ENCODE measurements at places on chromosomes 1 and 21.

GRCh38 chr21:43979654-43980053 lies 32.5 kb upstream of the TRAPPC10 start:
- DNase-seq = no peak

- no peak for DNase-seq
Observed at GRCh38 chr1:167099851-167100250, 6.0 kb downstream of the STYXL2 start.

DNA sequence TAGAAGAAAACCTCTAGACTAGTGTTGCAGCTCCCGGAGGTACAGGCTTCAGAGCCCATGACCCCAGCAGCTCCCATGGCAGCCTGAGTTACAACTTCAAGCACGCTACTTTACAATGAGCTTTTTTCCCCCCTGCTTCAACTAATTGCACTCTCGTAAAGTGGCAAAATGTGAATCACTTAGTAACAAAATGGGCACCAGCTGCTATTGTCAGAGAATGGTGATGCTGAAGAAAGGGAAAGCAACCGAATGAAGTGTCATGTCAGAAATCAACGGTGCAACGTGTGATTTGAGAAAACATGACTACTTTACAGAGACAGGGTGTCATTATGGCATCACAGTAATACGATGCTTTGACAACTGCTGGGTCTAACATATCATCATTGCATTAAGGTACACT lies 40.5 kb downstream of the ESRRG start:
- DNase-seq = no peak

- DNase-seq = no peak
Observed at GRCh38 chr1:31243501-31244286, 4.0 kb upstream of the NKAIN1 start.

DNA sequence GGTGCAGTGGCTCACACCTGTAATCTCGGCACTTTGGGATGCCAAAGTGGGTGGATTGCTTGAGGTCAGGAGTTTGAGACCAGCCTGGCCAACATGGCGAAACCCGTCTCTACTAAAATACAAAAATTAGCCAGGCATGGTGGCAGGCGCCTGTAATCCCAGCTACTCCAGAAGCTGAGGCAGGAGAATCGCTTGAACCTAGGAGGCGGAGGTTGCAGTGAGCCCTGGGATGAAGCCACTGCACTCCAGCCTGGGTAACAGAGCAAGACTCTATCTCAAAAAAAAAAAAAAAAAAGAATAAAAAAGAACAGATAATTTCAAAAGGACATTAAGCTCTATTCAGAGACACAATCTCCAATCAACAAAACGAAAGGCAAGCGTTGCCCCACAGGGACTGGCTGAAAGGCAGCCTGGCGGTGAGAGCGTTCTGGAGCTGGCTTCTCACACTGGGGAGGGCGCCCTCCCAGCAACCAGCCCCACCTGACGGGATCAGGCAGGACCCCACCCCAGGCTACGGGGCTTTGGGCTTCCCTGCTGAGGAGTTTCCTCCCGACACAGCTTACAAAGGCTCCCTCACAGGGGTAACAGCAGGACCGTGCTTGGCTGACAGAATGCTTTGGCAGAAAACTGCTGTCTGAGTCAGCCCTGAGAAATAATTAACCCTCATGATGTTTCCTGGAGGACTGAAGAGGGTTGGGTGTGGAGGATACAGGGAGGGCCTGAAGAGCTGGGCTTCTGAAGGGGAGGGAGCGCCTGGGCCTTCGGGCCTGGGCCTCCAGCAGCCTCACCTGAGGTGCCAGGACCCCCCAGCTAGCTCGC lies 31.1 kb upstream of the SRP9 start:
- no peak for DNase-seq

Measured in HEK293T (cell line).